ENCODE measurements at places on chromosomes 5 and 9. TPM values are rescaled to one million over a fixed set of nuclear protein-coding genes. Genes with fewer than 3 reads are reported as not detected.
A peak's percentile ranks its signal among the peaks of the same experiment; 100 is the strongest.

- no peaks in the 10 kb centered on the region for H3K27me3 ChIP-seq
- H3K36me3 ChIP-seq, result no peaks in the 10 kb centered on the region
- no peak overlapping the region for H3K27ac ChIP-seq
- H3K4me1 ChIP-seq, result no peaks in the 10 kb centered on the region
- no peak overlapping the region for H3K4me3 ChIP-seq
- no peak for DNase-seq
Observed at GRCh38 chr5:147340941-147341340, 106.1 kb downstream of the STK32A start.

GRCh38 chr5:122439645-122440044 is 127.6 kb downstream of the SNCAIP start:
- no peak for DNase-seq

DNA sequence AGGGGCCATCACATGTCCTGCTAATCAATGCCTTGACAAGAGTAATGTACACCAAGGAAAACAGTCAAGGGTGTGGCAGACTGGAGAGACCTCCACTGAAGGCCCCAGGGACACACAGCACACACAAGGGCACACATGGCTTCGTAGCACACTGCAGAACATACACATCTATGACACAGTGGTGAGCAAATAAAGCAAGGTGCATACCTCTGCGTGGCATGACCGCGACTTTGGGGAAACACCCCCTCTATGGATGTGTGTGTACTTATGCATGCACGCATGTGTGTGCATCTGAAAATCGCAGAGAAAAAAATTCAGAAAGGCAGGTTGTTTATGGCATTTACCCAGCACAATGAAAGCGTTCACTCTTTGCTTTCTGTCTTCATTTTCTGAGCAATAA is 20.5 kb downstream of the SEMA4D start:
- H3K27ac ChIP-seq, result peak overlapping the region; percentile 98
- peaks cover 33% of the 10 kb centered on the region for H3K36me3 ChIP-seq
- no peaks in the 10 kb centered on the region for H3K27me3 ChIP-seq
- H3K4me3 ChIP-seq, result peak overlapping the region; percentile 93
- peaks cover 88% of the 10 kb centered on the region for H3K4me1 ChIP-seq

DNA sequence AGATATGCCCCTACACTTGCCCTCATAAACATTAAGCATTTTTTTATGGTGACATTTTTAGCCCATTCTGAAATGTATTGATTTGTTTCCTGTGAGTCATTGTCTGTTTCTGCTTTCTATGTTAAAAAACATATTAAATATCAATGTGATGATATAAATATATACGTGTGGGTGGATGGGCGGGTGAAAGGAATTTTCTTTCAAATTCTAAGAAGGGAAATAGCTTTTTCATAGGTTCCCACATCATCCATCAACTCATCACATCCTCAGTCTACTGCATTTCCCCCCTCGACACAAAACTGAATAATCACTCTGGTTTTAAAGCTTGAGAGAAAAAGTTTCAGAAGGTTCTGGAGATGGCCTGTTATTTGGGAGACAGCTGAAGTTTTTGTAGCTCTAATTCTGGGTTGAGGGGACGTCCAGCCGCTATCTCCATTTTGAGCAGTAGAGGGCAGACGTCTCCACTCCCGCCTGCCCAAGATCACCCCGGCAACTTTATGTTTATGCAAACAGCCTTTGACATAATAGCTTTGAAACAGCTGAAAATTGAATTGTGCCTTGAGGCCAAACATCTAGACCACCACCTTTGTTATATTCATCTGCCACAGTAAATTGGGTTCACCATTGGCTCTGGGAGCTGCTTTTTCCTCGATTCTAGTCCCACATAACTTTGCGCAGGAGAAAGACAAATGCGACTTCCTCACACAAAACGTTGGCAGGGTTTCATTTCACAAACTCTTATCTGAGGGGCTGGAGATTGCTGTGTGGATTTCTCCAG is 216.2 kb upstream of the CLINT1 start:
- peak; percentile 41 for DNase-seq
- no peak overlapping the region for H3K4me3 ChIP-seq
- peaks cover 6% of the 10 kb centered on the region for H3K27me3 ChIP-seq

GRCh38 chr5:74953937-74954720 is 87.9 kb upstream of the FAM169A start:
- peaks cover 4% of the 10 kb centered on the region for H3K4me1 ChIP-seq
- peaks cover 26% of the 10 kb centered on the region for H3K27me3 ChIP-seq
- no peak overlapping the region for H3K4me3 ChIP-seq
- no peak overlapping the region for H3K27ac ChIP-seq
- H3K36me3 ChIP-seq, result peaks cover 5% of the 10 kb centered on the region

- no peak overlapping the region for H3K4me3 ChIP-seq
- peaks cover 8% of the 10 kb centered on the region for H3K4me1 ChIP-seq
- DNase-seq, result no peak
- no peak overlapping the region for H3K27ac ChIP-seq
Observed at GRCh38 chr9:132931178-132931735, 13.2 kb downstream of the TSC1 start.

DNA sequence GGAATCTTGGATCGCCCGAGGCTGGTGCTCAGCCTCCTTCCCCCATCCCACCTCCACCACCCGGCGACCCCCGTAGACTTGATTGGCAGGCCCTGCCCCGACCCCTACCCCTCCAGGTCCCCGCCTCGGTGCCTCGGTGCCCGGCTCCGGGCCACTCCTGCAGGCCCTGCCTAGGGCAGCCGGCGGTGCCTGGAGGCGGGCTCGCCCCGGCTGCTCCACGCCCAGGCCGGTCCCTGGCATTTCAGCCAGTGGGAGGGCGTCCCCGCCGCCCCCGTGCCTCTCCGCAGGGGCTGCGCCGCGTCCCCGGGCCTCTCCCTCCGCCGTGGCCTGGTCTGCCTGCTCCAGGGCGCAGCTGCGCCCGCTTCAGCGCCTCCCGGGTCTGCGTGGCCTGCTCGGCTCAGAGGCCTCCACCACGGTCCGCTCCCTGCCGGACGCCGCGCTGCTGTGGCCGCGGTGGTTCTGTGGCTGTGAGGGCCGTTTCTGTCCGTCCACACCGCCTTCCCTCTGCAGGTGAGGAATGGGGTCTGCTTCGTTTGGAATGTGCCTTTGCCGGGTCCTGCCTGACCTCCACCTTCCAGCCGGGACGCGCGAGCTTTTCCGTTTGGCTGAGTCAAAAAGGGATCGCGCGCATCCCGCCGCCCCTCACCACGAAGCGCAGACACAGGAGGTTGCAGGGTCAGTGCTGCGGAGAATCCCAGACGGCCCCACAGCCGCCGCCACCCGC is 48.3 kb upstream of the IRX4 start:
- DNase-seq, result no peak
- H3K4me3 ChIP-seq, result no peak overlapping the region
- no peaks in the 10 kb centered on the region for H3K4me1 ChIP-seq
- H3K27ac ChIP-seq, result no peak overlapping the region
- no peaks in the 10 kb centered on the region for H3K36me3 ChIP-seq

DNA sequence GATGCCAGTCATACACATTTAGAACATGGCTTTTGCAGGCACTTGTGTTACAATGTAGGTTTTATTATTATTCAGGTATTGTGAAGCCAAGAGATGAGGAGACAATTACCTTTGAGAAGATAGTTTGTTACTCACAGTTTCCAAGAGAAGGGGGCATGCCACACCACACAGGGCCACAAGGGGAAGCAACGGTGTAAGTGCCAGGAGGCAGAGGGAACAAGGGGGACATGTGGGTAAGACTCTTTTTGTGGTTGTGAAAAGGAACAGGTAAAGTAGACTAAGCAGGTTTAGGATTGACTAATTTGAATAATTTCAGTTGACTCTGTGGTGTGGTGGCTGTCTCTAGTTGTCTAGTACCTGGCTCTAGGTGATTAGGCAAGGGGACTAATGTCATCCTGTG is 191.2 kb downstream of the TRPM6 start:
- no peak overlapping the region for H3K4me3 ChIP-seq
- H3K4me1 ChIP-seq, result no peaks in the 10 kb centered on the region
- no peaks in the 10 kb centered on the region for H3K36me3 ChIP-seq
- peak overlapping the region; percentile 54 for H3K27ac ChIP-seq
- peaks cover 36% of the 10 kb centered on the region for H3K27me3 ChIP-seq

DNA sequence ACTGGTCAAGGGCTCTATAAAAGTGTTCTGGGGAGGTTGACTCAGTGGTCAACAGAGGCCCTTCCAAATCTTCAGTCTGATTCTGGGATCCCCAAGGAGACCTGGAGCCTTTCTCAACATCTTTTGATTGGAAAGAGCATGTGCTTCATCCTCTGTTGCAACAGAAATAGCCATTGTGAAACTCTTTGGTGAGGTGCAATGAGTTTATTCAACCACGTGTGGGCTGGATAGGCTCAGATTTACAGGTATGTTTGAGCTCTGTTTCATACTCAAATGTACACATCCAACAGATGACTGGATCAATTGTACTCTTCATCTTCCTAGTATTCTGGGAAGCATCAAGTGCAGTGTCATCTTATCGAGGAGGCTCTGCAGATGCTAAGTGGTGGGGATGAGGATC is 60.5 kb downstream of the CTSL start:
- H3K27ac ChIP-seq, result no peak overlapping the region
- no peaks in the 10 kb centered on the region for H3K4me1 ChIP-seq
- no peaks in the 10 kb centered on the region for H3K36me3 ChIP-seq
- peaks cover 15% of the 10 kb centered on the region for H3K27me3 ChIP-seq
- peak; percentile 4 for DNase-seq

DNA sequence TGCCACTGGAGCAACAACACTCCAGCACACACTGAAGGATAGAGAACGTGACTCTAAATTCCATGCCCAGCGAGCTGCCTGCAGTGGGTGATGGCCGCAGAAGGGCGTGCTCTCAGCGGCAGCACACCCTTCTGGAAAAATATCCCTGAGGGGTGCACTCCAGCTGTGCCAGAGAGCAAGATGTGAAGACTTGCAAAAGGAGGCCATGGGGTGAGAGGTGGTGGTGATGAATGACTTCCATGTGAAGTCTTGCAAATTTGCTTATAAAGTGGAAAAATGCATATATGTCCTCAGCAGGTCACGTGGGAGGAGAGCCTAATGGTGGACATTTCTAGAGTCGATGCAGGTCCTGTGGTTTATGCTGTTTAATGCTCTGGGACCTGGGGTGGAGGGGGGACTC is 39.8 kb upstream of the COL5A1 start:
- no peaks in the 10 kb centered on the region for H3K4me1 ChIP-seq
- no peaks in the 10 kb centered on the region for H3K36me3 ChIP-seq
- no peak overlapping the region for H3K27ac ChIP-seq
- H3K4me3 ChIP-seq, result no peak overlapping the region

GRCh38 chr9:97845130-97845529 is 7.9 kb upstream of the FOXE1 start:
- H3K36me3 ChIP-seq, result no peaks in the 10 kb centered on the region
- peaks cover 11% of the 10 kb centered on the region for H3K4me1 ChIP-seq

DNA sequence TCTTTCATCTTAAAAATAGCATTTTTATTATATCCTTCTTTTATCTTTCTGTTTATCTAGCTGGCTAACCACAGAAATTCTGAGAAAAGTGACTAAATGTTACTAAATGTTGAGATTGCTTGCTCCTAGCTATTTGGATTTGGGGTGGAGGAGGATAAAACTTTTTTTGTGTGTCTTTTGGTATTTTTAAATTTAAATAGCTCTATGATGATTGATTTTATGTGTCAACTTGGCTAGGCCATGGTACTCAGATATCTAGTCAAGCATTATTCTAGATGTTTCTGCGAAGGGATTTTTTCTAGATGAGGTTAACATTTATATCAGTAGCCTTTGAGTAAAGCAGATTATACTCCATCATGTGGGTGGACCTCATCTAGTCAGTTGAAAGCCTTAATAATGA is 75.0 kb downstream of the GCNT1 start:
- peaks cover 9% of the 10 kb centered on the region for H3K27me3 ChIP-seq
- DNase-seq, result no peak
- H3K27ac ChIP-seq, result no peak overlapping the region
- H3K4me1 ChIP-seq, result peaks cover 16% of the 10 kb centered on the region

DNA sequence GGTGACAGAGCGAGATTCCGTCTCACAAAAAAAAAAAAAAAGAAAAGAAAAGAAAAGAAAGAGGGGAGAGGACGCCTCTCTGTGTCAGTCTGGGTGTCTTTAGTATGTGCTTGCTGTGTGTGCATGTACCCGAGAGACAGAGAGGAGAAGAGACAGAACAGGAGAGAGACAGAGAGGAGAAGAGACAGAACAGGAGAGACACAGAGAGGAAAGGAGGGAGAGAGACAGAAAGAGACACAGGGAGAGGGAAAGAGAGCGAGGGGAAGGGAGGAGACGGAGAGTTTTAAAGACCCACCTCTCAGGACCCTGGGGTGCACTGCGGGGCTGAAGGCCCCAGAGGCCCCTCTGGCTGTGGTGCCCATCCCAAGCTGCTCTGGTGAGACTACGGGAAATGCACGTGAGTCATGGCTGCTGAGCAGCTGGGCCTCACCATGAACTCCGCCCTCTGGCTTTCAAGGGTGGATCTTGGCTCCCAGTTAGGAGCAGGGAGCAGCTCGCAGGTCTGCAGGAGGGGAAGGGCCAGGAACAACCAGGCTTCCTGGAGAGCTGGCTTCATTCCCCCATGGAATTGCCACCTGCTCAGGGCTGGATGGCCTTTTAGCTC is 7.9 kb downstream of the SLC6A3 start:
- H3K27ac ChIP-seq, result no peak overlapping the region
- no peaks in the 10 kb centered on the region for H3K4me1 ChIP-seq
- H3K27me3 ChIP-seq, result peaks cover 20% of the 10 kb centered on the region
- no peak overlapping the region for H3K4me3 ChIP-seq

GRCh38 chr5:73031839-73032238 is 76.0 kb downstream of the FCHO2 start:
- H3K27ac ChIP-seq, result no peak overlapping the region
- H3K36me3 ChIP-seq, result no peaks in the 10 kb centered on the region
- no peaks in the 10 kb centered on the region for H3K27me3 ChIP-seq
- no peak overlapping the region for H3K4me3 ChIP-seq
- H3K4me1 ChIP-seq, result no peaks in the 10 kb centered on the region
- no peak for DNase-seq

- H3K27me3 ChIP-seq, result peaks cover 88% of the 10 kb centered on the region
- peaks cover 51% of the 10 kb centered on the region for H3K4me1 ChIP-seq
- DNase-seq, result no peak
- H3K27ac ChIP-seq, result peak overlapping the region; percentile 75
- H3K4me3 ChIP-seq, result peak overlapping the region; percentile 86
Observed at GRCh38 chr5:55227664-55228430, 732 bp upstream of the MCIDAS start.

GRCh38 chr5:135249658-135250057 is 149.4 kb downstream of the MACROH2A1 start:
- H3K27me3 ChIP-seq, result no peaks in the 10 kb centered on the region
- H3K4me3 ChIP-seq, result no peak overlapping the region
- no peak for DNase-seq
- H3K27ac ChIP-seq, result no peak overlapping the region
- H3K36me3 ChIP-seq, result no peaks in the 10 kb centered on the region

Gene RFK
- 6.8 TPM for total RNA-seq

Gene GPX3
- total RNA-seq, result not detected

Gene PDE6A
- total RNA-seq, result 0.05 TPM

Gene LPAR1
- total RNA-seq, result not detected

Data from activated T-cell treated with anti-CD3 and anti-CD28 coated beads, Interleukin-2, amount 50 U/mL, for 72 hours (primary cell).